Body of pancreas (tissue), 4 donors: ENCODE measurements at places on chromosomes 16 and 17.
A peak's percentile ranks its signal among the peaks of the same experiment; 100 is the strongest.

DNA sequence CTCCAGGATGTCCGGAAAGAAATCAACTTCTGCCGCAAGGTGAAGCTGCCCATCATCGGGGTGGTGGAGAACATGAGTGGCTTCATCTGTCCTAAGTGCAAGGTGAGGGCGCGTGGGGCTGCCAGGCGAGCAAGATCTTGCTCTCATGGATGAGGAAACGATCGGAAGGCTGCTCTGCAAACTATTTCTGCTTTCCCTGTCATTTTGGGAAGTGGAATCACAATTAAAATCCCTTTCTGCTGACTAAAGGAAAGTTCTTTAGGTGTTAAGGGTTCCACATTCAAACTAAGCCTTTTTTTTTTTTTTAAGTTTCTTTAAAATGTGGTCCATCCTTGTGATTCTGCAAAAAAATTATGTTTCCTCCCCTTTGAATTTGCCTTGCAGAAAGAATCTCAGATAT is 17.7 kb downstream of the NUBP1 start:
- no peak for DNase-seq

- DNase-seq: no peak
Observed at GRCh38 chr16:4057439-4057877, 58.8 kb downstream of the ADCY9 start.

DNA sequence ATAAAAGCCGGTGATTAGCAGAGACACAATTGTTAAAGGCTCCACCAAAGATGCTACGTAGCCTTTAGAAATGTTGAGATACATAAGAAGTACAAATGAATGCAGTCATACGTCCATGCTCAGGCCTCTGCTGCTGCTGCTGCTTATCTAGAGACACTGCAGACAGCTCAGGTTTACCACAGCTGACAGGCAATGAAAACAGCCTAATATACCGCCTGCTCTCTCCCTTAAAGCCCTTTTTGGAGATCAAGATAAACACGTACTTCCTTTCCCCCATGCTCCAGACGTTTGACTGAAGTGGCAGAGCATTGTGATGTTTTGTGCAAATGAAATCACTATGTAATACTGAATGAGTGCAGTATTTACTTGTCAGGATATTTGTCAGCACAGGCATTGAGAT is 185.3 kb downstream of the AATF start:
- DNase-seq: no peak

GRCh38 chr17:39376434-39376833 is 25.0 kb downstream of the FBXL20 start:
- no peak for DNase-seq

DNA sequence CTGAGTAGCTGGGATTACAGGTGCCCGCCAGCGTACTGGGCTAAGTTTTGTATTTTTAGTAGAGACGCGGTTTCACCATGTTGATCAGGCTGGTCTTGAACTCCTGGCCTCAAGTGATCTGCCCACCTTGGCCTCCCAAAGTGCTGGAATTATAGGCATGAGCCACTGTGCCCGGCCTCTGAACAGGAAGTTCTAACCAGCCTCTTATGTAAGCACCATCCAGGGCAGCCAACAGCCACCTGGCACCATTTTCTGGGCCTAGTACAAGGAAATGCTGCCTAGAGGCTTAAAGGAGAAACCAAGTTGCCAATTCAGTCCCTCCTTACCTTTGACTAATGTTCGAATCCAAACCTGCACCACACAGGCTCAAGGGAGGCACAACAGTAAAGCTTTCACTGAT is 8.5 kb upstream of the SLC39A11 start:
- DNase-seq: peak; percentile 19

DNA sequence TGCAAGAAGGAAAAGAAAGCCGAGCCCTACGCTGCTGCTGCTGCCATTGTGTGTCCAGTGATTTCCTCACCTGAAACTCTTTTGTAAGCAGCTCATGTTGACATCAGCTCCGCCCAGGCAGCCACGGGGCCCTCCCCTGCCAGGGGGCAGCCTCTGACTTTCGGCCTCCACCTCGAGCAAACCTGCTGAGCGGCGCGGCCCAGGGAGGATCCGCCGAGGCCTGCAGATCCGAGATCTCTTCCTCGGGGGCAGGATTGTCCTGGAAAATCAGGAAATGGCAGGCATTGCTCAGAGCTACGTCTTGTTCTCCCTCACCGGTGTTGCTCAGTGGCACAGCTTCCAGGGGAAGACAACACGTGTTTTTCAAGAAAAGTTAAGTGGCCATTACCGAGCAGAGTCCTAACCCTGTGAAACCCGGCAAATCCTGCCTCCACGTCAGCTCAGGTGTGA is 35.6 kb upstream of the ZNF750 start:
- DNase-seq: no peak

DNA sequence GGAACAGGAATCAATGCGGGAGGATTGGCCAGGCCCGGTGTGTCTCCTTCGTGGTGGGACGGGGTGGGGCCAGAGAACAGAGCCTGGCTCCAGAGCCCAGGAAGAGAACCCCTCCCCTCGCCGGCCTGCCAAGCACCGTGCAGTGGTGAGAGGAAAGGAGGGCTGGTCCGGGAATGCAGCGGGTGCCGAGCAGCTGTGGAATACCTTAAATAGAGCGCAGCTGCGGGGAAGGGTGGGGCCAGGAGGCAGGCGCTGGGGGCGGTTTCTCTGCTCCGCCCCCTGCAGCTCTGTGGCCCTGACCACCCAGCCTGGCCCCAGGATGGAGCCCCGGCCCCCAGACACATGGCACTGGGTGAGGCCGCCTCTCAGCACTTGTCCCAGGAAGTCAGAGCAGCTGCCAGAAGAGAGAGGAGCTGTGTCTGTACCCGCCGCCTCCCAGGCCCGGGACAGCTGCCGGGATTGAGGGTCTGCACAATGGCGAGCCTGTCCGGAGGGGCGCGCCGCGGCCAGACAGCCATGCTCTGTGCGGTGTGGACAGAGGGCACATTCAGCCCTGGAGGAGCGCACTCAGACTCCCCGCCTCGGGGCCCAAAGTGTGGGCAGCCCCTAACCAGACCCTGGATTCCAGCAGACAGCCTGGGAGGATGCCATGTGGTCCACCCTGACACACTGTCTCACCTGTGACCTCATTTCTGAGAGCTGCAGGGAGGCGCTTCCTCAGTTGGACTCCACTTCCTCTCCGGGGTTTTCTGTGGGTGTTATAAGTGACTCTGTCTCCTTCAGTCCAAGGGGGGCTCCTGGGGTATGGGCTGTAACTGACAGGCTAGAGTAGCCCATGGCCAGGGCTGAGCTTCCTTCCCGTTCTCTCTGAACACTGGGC is 268.8 kb downstream of the SEC14L1 start:
- peak; percentile 74 for DNase-seq

DNA sequence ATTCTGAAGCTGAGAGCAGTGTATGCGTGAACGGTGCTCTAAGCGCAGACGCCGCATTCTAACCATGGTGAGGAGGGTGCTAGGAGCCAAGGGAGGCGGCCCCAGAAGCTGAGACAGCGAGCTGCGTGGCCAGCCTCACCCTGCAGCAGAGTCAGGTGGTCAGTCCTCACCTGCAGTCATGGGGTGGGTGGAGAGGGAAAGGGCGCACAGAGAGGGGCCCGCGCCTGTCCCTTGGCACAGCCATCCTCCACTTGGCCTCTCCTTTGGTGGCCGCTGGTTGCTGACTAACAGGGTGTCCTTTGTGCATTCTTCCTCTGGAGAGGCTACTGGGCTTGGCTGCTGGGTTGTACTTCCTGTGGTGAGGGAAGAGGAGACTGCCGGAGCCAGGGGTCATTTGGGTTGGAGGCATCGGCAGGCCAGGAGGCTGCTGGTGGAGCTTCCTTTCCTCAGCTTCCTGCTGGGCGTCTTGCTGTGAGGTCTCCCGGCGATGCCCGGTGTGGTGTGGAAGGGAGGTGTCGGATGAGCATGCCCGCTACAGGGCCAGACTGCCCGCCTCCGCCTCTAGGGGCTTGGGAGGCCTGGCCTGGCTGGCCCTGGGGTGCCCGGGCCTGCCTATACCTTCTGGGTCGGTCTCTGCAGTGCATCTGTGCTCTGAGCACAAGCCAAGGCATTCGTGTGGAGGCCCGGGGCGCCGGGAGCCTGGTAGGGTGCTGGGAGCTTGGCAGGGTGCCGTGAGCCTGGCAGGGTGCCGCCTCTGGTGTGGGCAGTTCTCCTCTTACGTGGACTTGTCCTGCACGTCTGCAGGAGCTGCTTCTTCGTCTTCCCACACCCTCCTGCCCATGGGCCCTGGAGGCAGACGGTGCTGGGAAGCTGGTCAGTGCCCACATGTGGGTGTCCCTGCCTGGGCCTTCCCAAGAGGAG is 17.4 kb downstream of the RNF213 start:
- DNase-seq: no peak

DNA sequence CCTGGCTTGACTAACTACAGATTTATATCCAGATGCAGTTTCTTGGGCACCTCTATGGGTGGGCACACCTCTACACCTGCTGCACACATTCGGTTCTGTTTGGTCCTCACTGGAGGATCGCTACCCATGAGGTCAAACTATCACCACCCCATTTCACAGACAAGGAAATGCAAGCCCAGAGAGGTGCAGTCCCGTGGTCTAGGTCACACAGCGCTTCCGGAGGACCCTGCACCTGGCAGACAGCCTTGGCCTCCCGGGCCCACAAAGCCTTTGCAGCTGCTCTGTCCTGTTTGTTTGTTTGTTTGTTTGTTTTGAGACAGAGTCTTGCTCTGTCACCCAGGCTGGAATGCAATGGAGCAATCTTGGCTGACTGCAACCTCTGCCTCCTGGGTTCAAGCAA is 39.3 kb upstream of the JPH3 start:
- DNase-seq: no peak

DNA sequence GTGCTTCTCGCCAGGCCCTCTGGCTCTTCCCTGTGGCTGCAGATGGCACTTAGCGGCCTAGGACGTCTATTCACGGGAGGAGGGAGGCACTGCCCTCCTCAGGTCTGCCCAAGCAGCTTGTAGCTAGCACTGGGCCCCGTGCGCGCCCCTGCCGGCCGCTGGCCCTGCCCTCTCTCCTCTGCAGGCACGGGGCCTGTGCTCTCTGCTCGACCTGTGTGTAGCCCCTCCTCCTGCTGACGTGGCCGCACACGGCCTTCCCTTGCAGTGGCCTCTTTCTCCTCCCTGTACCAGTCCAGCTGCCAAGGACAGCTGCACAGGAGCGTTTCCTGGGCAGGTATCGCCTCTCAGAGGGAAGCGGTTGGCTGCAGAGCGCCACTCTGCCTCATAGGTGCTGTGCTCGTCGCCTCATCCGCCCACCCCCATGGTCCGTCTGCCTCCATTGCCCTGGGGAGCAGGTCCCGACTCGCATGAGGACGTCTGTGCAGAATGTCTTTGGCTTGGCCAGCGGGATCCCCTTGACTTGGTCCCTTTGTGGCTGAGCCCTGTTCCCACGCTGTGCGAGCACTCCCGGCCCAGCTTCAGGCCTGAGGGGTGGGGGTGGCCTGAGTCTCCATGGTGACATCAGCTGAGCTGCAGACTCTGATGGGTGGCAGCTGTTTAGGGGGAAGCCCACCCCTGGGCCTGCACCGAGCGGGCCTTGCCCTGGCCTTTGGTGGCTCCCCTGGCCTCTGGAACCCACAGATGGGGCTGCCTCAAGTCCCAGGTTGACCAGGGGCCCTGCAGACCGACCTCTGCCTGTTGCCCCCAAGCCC is 34.6 kb downstream of the TSC2 start:
- peak; percentile 95 for DNase-seq

GRCh38 chr17:54979657-54980056 is 11.1 kb downstream of the STXBP4 start:
- DNase-seq: no peak

DNA sequence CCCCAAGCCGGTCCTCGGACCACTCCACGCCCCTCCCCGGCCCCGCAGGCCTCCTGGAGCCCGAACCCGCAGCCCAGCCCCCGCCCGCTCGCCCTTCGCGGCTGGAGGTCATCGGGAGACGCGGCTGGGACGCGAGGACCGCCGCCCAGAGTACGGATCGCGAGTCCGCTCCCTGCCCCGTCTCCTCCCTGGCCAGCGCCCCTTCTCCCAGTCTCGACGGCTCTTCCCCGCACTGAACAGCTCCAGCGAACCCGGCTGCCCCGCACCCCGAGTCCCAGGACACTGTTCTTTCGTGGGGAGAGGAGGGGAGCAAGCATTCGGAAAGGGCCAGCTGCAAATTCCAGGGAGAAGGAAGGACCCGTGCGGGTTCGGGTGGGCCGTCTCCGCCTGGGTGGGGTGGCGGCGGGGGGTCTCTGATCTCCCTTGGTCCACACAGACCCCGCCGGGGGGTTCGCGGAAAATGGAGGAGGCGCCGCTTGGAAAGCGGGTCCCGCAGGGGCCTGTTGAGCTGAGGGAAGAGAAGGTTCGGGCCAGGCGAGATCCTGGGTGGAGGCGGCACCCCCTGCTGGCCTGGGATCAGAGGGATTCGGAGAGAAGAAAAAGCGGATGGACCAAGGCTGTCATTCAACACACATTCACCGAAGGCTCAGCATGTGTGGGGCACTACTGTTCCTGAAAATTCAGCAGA is 632 bp upstream of the RTN4RL1 start:
- peak; percentile 85 for DNase-seq

DNA sequence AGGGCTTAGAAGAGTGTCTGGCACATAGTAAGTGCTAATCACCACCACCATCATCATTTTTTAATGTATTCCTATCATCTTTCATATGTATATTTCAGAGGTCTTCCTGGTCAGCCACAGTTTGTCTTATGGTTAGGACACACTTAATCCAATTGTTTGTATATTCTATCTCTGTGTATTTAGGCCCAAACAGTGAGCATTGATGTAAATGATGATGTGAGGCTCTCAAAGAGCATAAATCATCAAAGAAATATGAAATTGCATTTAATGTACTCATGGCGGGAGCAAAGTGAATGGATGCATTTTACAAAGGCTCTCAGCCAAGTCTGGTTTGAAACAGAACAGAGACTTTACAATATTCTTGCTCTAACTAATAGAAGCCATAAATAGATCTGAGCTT is 24.1 kb upstream of the MPHOSPH6 start:
- no peak for DNase-seq

DNA sequence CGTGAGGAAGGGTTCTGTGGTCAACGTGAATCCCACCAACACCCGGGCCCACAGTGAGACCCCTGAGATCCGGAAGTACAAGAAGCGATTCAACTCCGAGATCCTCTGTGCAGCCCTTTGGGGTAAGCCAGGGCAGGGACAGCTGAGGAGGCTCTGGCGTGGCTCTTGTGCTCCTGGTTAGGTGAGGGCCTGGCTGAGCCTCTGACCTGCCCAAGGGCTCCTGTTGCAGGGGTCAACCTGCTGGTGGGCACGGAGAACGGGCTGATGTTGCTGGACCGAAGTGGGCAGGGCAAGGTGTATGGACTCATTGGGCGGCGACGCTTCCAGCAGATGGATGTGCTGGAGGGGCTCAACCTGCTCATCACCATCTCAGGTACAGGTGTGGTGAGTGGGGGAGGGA is 4.2 kb upstream of the C17orf107 start:
- DNase-seq: no peak

DNA sequence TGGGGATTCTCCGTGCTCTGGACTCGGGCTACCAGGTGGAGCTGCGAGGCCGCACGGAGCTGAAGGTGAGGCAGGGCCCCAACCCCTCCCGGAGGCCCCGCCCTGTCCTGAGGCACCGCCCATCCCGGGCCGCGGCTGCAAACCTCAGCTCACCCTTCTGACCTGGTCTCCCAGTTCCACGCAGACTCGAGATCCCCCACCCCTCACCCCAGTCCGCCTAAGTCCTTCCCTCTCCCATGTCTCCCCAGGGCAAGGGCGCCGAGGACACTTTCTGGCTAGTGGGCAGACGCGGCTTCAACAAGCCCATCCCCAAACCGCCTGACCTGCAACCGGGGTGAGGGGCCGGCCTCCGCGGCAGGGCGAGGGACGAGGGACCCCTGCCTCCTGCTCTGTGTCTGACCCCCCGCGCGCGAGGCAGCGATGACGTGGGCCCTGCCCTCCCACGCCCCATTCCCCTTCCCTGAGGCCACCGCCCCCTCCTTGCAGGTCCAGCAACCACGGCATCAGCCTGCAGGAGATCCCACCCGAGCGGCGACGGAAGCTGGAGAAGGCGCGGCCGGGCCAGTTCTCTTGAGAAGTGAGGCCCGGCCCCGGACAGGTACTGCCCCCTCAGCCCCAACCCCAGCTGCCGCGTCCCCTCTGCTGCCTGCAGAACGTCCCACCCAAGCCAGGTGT is 13.7 kb downstream of the GUCY2D start:
- DNase-seq: peak; percentile 36
